ENCODE measurements at places on chromosomes 3 and 15.

- DNase-seq, result no peak
Observed at GRCh38 chr3:172653004-172653572, 57.8 kb downstream of the NCEH1 start.

DNA sequence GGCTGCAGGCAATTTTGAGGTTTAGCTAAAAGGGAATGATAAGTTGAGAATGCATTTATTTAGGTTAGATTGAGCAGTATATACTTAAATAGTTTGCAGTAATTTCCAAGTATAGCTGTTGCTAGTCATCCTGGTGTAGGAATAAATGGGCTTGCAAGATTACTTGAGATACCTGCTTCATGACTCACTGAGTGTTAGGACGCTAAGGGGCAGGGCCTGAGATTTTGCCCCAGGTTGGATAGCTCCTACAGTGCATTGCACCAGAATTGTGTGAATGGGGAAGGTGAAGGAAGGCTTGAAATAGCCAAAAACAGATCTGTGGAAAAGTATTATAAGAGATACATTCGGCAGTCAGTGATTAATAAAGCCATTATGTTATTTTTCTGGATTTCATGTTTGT, 72.8 kb downstream of the KCNH8 start:
- DNase-seq, result no peak

GRCh38 chr3:194404365-194405140, 5.5 kb upstream of the GP5 start:
- no peak for DNase-seq

- DNase-seq, result no peak
Observed at GRCh38 chr3:9613056-9613748, 36.1 kb upstream of the MTMR14 start.

DNA sequence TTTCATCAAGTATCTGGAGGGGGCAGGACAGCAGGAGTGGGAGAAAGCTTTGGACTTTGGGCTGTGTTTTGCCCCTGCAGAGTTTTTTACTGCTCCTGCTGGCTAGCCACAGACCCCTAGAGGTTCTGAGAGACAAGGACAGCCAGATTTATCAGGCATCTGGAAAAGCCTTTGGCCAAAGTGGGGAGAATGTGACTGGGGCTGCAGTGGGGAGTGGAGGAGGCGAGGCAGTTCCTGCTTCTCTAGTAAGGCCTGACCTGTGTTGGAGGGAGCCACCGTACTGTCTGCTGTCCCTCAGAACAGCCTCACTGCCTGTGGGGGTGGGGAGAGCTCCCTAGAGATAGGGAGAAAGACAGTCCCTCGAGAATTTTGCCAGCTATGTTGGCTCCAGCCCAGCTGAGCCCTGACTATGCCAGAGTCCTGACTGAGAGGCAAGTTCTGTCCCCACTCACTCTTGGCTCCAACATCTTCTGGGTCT, 2.2 kb downstream of the ALPK3 start:
- DNase-seq, result no peak
